ENCODE measurements at places on chromosomes 1 and 21.

GRCh38 chr1:30904962-30905335, 3.6 kb downstream of the SDC3 start:
- DNase-seq: no peak

GRCh38 chr1:59295618-59296017, 1.3 kb upstream of the FGGY start:
- DNase-seq: no peak

GRCh38 chr1:178512566-178513277, at the start of gene TEX35:
TEX35 (plus strand) TSS chr1:178513109; CDS start chr1:178513189, 80 bp downstream.
- no peak for DNase-seq

- DNase-seq: no peak
Observed at GRCh38 chr1:13663969-13664368, 36.0 kb upstream of the PRDM2 start.

DNA sequence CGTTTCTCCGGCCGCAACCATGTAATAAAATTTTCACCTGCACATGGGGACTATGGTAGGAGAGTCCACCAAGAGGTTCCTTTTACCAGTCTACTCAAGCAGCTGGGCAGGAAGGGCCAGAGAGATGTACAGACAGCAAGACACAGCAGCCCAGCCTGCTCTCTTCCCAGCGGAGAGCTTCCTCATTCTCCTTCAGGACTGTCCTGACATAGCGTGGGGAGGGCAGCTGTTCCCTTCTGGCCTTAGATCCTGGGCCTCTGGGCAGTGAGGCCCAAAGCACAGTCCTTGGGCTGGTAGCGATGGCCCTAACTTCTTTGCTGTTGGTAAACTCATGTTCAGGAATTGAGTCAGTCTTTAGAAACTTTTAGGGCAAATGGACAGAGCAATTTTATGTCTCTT, 89.1 kb downstream of the BCAR3 start:
- DNase-seq: no peak

DNA sequence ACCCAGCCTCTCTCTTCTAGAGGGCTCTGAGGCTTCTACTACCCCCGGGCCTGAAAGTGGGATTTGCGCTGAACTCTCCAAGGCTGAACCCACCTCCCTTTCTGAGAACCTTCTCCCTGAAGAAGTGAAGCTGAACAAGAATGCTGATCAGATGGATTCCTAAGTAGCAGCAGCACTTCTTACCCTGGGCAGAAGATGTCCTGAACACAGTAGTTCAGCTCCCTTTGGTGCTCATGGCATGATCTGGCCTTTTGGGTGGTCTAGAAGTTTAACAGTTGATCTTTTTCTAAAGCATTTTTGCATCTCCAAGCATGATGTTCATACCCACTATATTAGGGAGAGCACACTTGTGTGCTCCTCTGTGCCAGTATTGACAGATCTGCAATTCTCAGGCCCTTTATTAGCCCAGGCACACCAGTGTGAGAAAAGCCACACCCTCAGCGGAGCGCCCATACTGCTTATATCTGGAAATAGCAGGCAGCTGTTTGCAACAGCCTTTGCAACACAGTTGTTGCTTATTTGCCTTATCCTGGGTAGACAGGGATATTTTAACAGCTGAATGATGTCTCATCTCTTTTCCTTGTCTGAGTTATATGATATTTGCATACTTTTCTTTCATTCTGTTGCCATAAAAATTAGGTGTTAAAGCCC, 34.2 kb downstream of the CNN3 start:
- DNase-seq: no peak

DNA sequence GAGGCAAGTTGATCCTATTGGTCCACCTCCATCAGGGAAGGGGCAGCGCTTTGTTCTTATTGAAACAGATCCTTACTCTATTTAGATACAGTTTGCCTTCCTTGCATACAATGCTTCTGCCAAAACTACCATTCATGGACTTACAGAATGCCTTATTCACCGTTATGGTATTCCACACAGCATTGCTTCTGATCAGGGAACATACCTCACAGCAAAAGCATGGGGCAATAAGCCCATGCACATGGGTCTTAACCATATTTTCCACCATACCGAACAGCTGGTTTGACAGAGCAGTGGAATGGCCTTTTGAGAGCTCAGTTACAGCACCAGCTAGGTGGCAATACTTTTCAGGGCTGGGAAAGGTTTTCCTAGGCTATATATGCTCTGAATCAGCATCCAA, 544.8 kb upstream of the ADGRL4 start:
- no peak for DNase-seq

- no peak for DNase-seq
Observed at GRCh38 chr21:45980697-45981096, 873 bp upstream of the COL6A1 start.

GRCh38 chr1:214136324-214136919, 144.5 kb upstream of the SMYD2 start:
- no peak for DNase-seq

DNA sequence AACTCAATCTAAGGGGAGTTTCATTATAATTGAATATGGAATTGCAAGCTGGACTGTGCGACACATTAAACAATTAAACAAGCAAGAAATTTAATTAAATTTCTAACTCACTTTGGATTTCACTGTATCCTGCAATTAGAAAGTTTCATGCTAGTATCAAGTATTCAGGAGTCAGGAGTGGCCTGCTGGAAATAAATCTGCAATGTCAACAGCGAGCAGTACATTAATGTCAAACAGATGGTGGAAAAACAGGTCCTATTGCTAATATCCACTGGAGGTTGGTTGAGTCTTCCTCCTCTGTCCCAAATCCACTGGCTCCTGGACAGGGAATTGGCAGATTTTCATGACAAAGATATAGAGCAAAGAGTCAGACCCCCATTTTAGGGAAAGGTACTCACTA, 237.1 kb downstream of the VAV3 start:
- no peak for DNase-seq

GRCh38 chr1:58879464-58879863, 95.6 kb upstream of the JUN start:
- no peak for DNase-seq

GRCh38 chr1:81712425-81712824, 88.3 kb upstream of the ADGRL2 start:
- DNase-seq: no peak

- DNase-seq: no peak
Observed at GRCh38 chr1:29410476-29410875, 174.2 kb downstream of the PTPRU start.

DNA sequence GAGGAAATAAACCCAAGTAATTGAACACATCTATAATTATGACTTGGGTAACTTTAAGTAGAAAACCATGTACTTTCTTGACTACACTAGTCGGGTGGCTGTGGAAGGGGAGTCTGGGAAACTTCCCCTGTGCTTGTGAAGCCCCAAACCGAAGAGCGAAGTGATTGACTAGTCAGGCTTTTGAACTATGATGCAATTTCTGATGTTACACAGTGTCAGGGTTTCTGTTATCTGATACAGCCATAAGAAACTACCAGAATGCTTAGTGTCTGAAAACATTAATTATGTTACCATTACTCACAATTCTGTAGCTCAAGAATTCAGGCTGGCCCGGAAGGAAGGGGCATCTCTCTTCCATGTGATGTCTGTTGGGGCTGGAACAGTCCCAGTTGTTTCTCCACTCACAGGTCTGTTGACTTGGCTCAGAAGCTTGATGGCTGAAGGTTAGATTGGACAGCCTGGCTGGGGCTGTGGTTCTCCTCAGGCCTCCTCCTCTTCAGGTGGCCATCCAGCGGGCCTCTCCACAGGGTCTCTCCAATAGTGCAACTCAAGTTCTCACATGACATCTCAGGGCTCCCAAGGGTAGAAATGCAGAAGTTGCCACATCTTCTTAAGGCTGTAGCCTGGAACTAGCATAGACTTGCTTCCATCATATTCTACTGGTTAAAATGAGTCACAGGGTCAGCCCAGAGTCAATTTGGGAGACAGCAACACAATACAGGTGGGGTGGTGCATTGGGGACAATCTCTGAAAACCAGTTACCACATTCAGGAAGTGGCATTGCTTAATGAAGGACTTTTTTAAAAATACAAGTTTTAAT, 8.3 kb upstream of the C8B start:
- no peak for DNase-seq

- DNase-seq: no peak
Observed at GRCh38 chr1:53271446-53272090, 33.2 kb upstream of the MAGOH start.

GRCh38 chr21:37374027-37374426, 7.5 kb downstream of the DYRK1A start:
- no peak for DNase-seq

DNA sequence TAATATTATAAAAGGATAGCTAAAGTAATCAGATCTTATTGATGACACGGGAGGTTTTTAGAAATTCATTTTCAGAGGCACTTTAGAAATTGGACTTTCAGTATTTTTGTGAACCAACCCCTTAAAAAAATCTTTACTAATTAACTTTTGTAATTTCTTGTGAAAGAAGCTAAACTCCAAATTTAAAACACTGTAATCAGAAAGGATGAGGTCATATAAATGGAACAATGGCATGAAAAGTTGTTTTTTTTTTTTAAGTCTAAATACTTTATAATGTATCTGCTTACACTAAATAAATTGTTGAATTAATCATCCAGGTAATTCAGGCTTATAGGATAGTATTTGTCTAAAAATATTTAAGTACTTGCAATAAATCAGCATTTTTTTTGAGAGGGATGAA, 9.0 kb downstream of the ZBTB18 start:
- no peak for DNase-seq

DNA sequence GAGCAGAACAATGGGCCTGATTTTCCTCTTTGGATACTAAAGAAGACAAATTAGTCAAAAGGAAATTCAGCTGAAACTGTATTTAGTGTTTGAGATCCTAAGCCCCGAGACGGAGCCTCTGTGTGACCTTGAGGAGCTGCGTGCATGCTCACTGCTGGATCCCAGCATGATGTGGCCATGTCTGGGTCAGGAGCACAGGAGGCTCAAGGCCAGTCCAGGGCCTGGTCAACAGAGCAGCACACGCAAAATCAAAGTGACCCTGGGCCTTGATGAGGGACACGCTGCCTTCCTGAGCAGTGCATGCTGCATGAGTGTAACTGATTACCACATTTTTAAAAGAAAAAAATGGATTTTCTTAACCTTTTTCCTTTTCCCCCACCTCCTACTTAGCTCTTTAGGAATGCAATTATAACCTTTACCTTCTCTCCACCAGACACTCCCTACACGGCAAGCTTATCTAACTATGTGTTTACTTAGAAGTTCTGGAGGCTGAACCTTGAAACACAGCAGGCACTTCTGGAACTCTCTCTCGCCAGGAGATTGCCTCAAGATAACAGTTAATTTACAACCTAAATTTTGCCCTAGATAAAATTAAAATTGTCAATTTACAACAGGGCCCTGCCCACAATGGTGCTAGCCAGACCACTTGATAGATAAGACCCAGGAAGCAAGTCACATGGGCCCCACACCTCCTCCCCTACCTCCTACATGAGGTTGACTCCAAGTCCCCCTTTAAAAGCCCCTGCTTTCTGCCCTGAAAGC, 144.6 kb downstream of the LRIG2 start:
- DNase-seq: no peak

GRCh38 chr1:170562646-170563338, 30.8 kb downstream of the GORAB start:
- DNase-seq: peak; percentile 4

DNA sequence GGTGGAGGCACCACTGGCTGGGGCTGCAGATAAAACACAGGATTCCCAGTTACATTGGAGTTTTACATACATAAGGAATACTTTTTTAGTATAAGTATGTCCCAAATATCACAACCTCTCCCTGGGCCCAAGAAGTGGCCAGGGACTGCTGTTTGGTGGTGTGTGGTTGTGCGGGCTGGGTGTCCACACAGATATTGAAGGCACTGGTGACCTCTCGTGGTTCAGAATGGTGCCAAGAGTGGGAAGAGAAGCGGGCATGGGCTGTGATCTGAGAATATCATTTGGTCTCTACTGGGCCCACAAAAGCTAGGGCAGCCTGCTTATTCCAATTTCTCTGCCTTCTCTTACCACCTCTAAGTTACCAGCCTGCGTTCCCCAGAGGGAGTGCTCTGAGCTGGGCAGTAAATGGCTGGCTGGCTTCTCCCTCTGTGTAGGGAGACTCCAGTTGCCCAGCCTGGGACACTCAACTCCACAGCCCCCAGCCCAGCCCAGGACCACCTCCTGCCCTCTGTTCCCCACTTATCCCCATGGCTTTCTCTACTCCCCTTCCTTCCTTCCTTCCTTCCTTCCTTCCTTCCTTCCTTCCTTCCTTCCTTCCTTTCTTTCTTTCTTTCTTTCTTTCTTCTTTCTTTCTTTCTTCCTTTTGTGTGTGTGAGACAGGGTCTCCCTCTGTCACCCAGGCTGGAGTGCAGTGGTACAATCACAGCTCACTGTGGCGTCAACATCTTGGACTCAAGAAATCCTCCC, 42.8 kb upstream of the RD3 start:
- no peak for DNase-seq

DNA sequence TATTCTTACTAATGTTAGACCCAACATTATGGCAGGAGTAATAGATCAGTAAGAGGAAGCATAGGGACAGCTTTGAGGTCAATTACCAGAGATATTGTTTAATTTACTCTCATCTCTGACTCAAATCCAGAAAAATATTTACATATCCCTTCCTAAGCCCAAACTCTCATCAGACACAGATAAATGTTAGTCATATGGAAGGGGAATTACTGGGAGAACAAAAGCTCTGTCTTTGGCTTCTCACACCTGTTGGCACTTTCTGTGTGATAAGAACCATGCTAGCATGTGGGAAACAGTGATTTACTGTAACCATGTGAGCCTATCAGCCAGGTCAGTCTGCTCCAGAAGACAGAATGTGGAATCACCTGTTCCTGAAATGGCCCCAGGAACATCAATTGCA, 72.4 kb downstream of the DUSP10 start:
- no peak for DNase-seq

DNA sequence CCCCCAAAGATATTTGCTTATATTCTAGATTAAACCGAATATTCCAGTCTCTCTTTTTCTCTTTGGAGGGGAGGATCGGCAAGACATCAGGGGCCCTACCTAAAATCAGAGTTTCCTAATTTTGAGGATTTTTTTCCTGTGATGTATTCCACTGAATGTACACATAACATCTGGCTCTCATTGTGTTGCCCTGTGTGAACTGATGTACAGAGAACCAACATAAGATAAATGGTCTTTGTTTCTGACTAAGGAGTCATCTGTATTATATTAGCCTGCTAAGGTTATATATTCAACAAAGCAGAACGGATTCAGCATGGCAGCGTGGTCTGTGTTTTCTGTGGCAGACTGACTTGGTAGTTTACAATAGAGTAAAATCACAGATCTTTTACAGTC, 114.8 kb upstream of the NCAM2 start:
- no peak for DNase-seq

DNA sequence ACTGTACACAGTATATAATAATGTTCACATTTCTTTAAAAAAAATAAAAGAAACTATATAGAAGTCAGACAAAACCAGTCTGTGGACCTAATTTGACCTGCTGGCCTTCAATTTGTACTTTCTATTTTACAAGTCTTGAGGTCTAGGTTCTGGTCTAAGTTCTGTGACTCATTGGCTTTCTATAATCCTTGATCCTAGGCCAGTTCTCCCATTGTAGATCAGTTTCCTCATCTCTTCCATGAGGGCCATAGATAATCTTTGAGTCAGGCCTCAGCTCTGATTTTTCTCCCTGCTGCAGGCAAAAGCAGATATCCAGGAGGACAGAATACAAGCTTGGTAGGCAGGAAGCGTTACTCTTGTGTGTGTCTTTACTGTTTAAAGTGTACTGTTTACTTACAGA, 603.7 kb upstream of the CAMK1G start:
- no peak for DNase-seq

Measured in activated CD4-positive, alpha-beta T cell treated with anti-CD3 and anti-CD28 coated beads for 24 hours (primary cell).